ENCODE measurements at places on chromosomes 2 and 18.

- DNase-seq: no peak
Observed at GRCh38 chr2:120977582-120978358, 242.1 kb downstream of the GLI2 start.

DNA sequence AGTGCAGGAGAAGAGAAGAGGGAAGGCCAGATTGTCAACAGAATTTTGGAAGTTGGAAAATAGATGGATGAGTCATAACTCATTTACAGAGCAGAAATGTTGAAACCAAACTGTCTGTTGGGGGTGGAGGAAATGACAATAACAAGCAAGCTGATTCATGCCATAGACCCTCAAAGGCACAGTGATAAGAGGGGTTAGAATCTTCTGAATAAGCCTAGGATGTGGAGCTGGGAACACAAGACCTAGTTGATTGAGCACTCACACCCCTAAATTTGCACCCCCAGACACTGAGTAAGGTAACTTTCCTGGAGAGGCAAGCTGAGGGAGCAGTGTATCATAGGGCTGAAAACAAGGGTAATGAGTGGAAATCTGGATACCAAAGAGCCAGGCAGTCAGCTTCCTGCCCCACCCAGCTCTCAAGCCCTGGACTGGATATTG is 141.4 kb downstream of the SCG2 start:
- DNase-seq: no peak

DNA sequence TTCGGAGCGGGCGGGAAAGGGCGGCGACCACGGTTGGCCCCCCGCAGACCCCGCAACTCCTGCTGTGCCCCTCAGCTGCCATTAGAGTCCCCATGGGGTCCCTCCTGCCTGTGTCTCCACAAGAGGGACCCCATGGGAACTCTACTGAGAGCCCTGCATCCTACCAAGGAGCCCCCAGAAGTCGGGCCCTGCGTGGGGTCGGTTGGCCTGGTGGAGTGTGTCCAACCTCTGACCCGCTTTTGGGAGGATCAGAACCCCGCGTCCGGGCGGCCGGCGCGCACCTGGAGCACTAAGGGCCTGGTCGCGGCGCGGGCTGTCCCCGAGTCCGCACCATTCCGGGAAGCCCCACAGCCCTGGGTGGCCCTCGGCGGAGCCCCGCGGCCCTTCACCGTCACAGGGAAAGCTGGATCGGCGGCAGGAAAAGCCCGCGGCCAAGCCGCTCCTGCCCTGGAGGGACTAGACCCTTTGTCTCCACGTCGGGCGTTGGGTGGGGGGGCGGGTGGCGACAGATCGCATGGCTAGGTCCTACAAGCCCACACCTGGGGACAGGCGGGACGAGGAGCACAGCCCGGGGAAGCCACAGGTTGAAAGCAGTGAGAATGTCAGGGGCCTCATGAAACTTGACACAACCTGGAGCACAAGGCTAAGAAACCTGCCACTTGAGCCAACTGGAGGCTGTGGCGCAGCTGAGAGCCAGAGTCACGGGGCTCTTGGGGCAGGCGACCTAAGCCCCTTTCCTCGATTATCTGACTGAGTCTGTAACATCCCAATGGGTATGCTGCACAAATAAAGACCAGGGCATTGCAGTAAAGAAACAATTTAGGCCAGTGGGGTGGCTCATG is 11.2 kb upstream of the CXXC1 start:
- no peak for DNase-seq

DNA sequence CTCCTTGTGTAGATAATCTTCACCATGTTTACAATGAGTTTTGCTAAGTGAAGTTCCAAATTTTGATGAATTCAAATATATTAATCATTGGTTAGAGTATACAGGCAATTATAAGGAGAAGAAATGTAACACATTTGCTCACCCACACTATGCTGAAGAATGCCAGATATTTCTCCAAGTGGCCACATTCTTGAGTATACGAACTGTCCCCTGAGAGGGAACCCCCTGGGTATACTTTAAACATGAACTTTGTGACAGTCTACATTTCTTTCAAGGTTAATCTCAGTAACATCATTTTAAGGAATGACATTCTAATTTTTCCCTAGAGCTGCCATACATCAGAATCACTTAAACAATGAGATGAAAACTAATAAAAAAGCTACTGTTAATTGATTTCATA is 39.8 kb upstream of the CDKL4 start:
- no peak for DNase-seq

GRCh38 chr2:45568935-45569334 is 42.1 kb downstream of the SRBD1 start:
- DNase-seq: no peak

GRCh38 chr2:170740660-170741059 is 25.5 kb downstream of the SP5 start:
- DNase-seq: no peak

DNA sequence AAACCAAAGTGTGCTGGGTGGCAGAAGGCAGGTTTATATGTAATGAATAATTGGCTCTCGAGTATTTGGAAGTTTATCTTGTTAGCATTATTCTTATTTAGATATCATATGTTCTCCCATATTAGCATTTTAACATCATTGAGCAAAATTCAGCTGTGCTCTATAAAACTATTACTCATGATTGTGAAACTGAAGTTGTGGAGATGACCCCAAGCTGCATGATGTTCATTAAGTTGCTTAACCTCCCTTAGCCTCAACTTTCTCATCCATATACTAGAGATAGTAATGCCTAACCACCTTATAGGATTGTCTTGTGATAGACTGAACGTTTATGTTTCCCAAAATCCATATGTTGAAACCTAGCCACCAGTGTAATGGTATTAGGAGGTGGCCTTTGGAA is 346.3 kb downstream of the SATB2 start:
- DNase-seq: no peak

GRCh38 chr2:134482131-134482723 is 228.4 kb downstream of the MGAT5 start:
- no peak for DNase-seq

- DNase-seq: no peak
Observed at GRCh38 chr18:59605633-59606192, 91.5 kb downstream of the CCBE1 start.

- DNase-seq: peak; percentile 16
Observed at GRCh38 chr18:398935-399630, 101.4 kb downstream of the COLEC12 start.

GRCh38 chr2:172404824-172405223 is 22.6 kb upstream of the ITGA6 start:
- DNase-seq: no peak

- no peak for DNase-seq
Observed at GRCh38 chr18:68472701-68473295, 242.1 kb downstream of the TMX3 start.

GRCh38 chr2:71945603-71945959 is 202.1 kb downstream of the CYP26B1 start:
- DNase-seq: no peak

DNA sequence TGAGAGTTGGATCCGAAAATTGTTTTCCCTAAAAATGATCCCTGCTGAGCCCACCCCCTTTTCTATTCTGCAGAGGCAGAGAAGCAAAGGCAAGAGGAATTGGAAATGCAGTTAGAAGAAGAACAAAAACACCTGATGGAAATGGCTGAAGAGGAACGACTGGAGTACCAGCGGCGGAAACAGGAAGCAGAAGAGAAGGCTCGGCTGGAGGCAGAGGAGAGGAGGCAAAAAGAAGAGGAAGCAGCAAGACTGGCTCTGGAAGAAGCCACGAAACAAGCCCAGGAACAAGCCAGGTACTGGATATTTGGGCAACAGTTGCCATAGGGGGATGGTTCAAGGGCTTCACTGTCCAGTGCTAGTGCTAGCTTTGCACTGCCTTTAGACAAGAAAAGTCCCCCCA is 41.7 kb downstream of the SUMO1 start:
- DNase-seq: no peak

DNA sequence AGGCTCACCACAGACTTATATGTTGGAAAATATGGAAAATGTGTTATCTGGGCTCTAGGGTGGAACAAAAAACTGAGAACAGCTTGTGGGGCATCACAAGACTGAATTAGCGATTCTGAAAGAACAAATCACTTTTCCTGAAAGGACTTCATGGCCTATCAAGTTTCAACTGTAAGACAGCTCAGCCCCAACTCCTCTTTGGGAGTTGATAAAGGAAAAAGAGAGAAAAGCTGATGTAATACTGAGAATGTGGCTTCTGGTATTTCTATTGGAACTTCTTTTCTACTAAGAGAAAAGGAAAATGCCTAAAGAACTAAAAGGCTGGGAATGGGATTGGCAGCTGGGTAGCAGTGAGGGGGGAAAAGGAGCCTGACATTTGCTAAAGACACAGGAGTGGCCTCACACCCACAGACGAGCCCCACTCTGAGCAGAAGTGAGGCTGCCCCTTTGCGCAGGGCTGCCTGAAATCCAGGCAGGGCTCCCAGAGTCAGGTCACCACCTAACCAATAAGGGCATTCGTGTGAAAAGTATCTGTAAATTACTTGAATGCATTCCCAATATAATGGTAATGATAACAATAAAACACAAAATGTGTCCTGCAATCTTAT is 75.6 kb downstream of the LRP2 start:
- no peak for DNase-seq

GRCh38 chr2:177147093-177147694 is 65.4 kb upstream of the HNRNPA3 start:
- DNase-seq: peak; percentile 70

DNA sequence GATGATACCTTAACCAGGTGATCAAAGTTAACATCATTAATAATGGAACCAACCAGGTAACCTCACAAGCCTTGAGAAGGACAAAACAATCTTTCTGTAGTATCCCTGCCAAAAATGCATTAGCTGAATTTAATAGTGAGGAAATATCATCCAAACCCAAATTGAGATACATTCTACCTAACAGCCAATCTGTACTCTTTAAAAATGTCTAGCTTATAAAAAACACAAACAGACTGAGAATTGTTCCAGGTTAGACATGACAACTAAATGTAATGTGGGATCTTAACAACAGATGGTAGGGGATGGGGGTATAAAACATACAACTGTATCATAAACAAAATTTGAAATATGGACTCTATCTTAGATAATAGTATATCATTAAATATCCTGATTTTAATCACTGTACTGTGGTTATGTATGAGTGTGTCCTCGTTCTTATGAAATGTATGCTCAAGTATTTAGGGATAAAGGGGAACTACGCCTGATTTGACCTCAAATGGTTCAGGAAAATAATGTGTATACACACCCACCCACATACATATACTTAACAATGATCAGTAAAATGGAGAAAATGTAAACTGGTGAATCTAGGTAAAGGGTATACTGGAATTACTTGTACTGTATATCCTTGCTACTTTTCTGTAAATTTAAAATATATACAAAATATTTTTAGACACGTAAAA is 1.7 kb downstream of the FANCL start:
- DNase-seq: no peak

DNA sequence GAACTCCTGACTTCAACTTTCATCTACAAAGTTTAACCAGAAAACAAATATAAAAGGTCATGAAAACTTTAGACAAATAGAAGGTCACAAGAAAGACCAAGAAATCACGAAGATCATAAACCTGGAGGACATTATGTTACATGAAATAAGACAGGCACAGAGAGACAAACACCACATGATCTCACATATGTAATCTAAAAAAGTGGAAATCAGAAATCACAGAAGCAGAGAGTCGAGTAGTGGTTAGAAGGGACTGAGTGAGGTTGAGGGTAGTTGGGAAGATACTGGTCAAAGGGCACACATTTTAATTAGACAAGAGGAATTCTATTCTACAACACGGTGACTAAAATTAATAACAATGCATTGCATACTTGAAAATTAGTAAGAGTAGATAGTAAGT is 1.4 kb downstream of the GCFC2 start:
- DNase-seq: no peak

- no peak for DNase-seq
Observed at GRCh38 chr2:145034511-145034910, 514.6 kb upstream of the ZEB2 start.

DNA sequence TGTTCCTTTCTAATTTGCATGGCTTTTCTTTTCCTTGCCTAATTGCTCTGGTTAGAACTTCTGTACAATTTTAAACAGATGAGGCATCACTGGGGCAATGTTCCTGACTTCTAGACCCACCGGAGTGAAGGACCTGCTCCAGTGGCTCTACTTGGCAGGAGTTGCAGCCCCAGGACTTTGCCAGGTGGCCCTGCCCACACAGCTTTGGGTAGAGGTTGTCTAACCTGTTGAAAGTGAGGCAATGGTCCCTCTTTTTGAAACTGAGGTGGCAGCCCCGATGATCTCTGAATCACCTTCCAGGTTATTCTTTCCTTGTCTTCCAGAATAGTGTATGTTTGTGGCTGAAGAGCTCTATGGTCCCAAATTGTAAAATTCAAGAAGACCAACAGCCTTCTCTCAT is 29.9 kb upstream of the ZNF512 start:
- DNase-seq: no peak

GRCh38 chr18:24913507-24914170 is 438.3 kb downstream of the ZNF521 start:
- no peak for DNase-seq

GRCh38 chr2:80050246-80050645 is 254.3 kb downstream of the LRRTM1 start:
- no peak for DNase-seq

DNA sequence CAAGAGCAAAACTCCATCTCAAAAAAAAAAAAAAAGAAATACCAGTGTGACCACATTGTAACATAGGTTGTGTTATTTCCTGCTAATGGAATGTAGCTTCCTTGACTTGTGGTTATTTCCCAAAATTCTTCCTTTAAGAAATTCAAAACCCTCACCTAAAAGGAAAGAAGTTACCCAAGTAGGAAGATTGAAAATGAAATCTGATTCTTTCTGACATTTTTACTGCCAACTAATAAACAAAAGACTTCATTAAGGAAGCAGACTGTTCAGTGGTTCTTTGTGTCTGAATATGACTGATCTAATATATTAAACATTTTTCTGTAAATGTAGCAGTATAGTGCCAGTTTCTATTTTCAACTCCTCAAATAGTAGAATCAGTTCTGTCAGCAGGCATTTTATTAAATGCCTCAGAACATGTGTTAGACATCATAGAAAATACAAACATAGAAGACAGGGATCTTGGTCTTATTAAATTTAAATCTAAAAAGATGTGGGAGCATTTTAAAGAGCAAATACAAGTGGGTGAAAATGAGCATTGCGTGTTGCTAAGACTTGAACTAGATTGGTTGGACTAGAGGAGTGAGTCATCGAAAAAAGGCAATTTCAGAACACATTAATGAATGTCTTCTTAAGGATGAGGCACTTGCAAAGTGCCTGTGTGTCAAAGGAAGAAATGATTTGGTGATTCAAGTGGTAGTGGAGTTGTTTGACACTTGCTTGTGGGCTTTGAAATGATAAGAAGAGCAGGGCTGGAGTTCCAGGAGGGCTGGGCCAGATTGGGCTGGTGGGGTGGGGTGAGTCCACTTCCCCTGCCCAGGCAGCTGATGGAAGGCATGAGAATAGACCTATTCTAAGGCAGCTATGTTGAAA is 53.4 kb downstream of the PKP4 start:
- no peak for DNase-seq

Measured in COR-L47 (cell line).